ENCODE measurements at places on chromosomes 6 and 20. TPM values are rescaled to one million over a fixed set of nuclear protein-coding genes. Genes with fewer than 3 reads are reported as not detected.

RSPO4 gene
- polyA plus RNA-seq = 0.07 TPM

TREM1 gene
- 12.4 TPM for polyA plus RNA-seq

BANF2 gene
- not detected for polyA plus RNA-seq

UFL1 gene
- polyA plus RNA-seq = 9.0 TPM

TAB2 gene
- 22.5 TPM for polyA plus RNA-seq

BTN1A1 gene
- not detected for polyA plus RNA-seq

BPIFB2 gene
- polyA plus RNA-seq = not detected

NHSL1 gene
- 14.9 TPM for polyA plus RNA-seq

NKX2-2 gene
- polyA plus RNA-seq = not detected

SLC25A27 gene
- polyA plus RNA-seq = 5.8 TPM

TAGAP gene
- 0.37 TPM for polyA plus RNA-seq

ANKRD66 gene
- not detected for polyA plus RNA-seq

HM13 gene
- polyA plus RNA-seq = 65.1 TPM

LRFN2 gene
- not detected for polyA plus RNA-seq

REV3L gene
- 5.6 TPM for polyA plus RNA-seq

FOXS1 gene
- polyA plus RNA-seq = 7.5 TPM

PET117 gene
- polyA plus RNA-seq = 15.8 TPM

OPRM1 gene
- not detected for polyA plus RNA-seq

RAE1 gene
- 6.2 TPM for polyA plus RNA-seq

TRIM10 gene
- polyA plus RNA-seq = not detected

FAM184A gene
- 0.22 TPM for polyA plus RNA-seq

RSPH9 gene
- polyA plus RNA-seq = 0.45 TPM

KCNK5 gene
- 0.66 TPM for polyA plus RNA-seq

MRAP2 gene
- polyA plus RNA-seq = 0.14 TPM

CDKN1A gene
- 23.3 TPM for polyA plus RNA-seq
